Left ventricle myocardium superior (tissue), 1 donor: ENCODE measurements at places on chromosomes 13 and 19. TPM values are rescaled to one million over a fixed set of nuclear protein-coding genes. Genes with fewer than 3 reads are reported as not detected.
A peak's percentile ranks its signal among the peaks of the same experiment; 100 is the strongest.

GRCh38 chr19:10625003-10625761 is at the start of gene SLC44A2:
SLC44A2 (plus strand) TSS chr19:10625553; CDS start chr19:10625634, 81 bp downstream.
- peak; percentile 91 for DNase-seq

- no peak for DNase-seq
Observed at GRCh38 chr19:49687566-49688316, 1.7 kb upstream of the ADM5 start.

- no peak for DNase-seq
Observed at GRCh38 chr13:30376426-30377311, 45.6 kb upstream of the UBE2L5 start.

DNA sequence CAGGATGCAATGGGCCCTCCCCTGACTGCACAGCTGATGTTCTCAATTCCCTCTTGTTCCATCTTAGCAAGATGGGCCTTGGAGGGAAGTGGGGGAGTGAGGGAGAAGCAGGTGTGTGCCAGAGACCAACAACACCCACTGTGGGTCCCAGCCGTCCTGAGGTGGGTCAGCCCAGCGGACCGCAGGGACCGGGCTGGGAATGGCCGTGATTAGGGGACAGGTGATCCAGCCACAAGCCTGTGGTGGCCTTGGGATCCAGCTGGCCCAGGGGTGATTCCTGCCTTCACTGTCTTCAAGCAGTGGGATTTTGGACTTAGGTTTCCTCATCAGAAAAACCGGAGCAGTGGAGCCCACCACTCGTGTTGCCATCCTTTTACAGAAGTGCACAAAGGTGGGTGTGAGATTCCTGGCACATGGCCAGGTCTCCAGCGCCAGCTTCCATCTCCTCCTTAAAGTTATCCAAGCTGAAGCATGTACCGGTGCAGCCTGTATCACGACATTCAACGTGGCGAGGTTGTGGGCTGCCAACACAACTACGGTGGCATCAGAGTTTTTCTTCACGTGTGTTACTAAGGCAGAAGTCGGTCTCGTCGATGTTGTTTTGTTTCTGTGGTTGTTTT is 9.0 kb upstream of the ATP11A start:
- no peak for DNase-seq

DNA sequence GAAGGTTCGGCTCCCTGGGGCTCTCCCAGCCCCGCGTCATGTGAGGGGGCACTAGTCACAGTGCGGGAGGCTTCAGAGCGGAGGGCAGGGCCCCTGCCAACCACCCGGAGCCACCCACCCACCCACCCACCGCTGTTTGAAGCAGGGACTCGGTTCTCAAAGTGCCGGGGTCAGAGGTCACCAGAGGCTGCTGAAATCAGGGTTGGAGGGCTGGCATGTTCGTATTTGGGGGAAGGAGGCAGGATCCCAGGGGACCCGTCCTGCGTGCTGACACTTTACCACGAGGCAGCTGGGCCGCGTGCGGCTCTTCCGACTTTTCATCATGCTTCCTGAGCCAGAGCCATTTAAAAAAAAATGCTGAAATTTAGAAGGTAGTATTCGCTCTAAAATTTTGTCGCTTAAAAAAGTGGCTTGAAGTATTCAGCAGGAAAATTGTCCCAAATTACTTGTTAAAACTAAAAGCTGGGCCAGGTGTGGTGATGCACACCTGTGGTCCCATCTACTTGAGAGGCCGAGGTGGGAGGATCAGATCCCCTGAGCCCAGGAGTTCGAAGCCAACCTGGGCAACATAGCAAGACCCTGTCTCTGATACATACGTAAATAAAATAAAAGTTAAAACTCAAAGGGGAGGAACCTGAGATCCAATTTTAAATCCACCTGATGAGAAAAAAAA is 21.2 kb downstream of the ATP11A start:
- peak; percentile 68 for DNase-seq

GRCh38 chr13:42707048-42707447 is 74.3 kb upstream of the FAM216B start:
- no peak for DNase-seq

DNA sequence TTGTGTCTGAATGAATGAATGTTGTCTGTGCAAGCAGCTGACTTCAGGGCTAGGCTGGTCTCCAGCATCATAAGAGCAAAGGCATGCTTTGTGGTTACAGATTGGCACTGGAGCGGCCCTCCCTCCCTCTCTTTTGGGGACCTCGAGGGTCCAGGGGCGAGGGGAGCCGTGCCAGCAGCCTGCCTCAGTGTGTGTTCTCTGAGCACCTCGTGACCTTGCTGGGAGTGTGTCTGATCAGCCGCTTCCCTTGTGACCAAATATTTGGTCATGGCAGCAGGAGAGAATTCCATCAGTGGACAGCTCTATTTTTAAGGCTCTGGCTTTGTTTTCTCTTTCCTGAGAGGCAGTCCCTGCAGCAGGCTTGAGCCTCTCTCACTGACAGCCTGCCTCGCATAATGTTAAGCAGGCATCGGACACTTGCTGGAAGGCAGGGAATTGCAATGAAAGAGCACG is 329.7 kb downstream of the UQCRFS1 start:
- peak; percentile 71 for DNase-seq

Gene PLD3
- total RNA-seq: 161 TPM

DNA sequence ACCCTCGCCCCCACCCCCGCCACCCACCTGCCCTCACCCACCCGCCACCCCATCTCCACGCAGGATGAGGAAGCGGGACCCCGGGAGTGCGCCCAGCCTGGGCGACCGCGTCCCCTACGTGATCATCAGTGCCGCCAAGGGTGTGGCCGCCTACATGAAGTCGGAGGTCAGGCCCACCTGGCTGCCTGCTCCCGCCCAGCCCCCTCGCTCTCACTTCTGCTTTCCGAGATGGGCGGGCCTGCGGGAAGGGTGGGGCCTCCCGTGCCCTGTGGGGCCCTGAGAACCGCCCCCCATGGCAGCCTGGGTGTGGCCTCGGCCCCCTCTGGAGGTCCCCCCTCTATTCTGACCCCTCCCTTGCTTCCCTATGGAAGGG is 3.1 kb upstream of the SPIB start:
- DNase-seq: peak; percentile 47

DNA sequence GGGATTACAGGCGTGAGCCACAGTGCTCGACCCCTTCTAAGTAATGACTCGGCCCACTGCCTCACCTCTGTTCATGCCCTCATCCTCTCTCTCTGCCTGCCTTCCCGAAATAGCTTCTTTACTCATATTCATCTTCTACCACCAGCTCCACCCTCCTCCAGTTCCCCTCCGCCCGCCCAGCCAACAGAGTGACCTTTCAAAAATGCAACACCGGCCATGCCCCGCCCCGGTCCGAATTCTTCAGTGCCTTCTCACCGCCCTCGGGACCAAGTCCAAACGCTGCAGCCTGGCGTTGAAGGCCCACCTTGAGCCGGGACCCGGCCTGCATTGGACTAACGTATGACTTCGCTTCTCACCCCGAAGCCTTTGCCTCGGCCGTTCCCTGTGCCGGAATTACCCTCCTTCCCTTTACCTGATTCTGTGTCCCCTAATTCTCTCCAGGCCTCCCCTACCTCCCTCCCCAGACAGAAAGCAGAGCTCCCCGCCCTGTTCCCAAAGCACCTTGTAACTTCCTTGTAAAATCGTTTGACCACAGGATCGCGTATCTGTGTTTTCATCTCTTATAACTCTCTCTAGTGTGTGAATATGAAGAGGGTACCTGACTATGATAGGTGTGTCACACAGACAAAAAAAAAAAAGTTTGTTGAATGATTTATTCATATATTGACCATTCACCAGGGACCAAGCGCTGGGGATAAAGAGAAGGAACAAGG is 8.1 kb upstream of the MUC16 start:
- DNase-seq: peak; percentile 30

- DNase-seq: no peak
Observed at GRCh38 chr13:40432018-40432978, 234.1 kb downstream of the FOXO1 start.

- DNase-seq: peak; percentile 87
Observed at GRCh38 chr19:10352764-10353671, 13.6 kb upstream of the ICAM3 start.

Gene ATXN8OS
- total RNA-seq: not detected

DNA sequence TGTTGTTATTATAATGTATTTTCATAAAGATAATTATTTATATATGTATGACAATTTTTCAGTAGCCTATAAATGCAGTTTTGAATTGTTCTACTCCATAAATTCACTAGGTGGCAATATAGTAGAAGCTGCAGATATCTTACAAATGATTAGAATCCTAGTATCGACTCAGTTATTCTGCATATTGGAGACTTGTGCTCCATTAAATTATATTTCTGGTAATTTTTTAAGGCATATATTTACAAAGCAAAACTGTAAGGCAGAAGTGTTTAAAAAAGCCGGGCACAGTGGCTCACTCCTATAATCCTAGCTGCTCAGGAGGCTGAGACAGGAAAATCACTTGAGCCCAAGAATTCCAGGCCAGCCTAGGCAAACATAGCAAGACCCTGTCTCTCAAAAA is 58.7 kb downstream of the DPY19L3 start:
- DNase-seq: no peak

DNA sequence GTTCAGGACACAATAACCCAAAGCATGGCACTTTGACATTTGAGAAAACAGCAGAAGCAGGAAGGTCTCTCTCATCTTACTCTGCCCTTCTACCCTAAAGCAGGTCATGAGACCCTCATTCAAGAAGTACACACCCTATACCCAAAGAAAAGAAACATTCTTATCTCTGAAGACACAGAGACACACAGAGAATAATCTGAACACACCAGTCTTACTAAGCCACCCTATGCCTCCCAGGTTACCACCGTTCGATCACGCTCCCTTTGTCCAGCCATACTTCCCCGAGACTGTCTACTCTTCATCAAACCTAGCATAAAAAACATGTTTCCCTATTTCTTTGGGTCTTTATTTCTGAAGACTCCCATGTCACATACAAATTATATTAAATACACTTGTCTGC is 66.5 kb upstream of the ANKRD10 start:
- DNase-seq: no peak

Gene ZNF433
- 3.1 TPM for total RNA-seq

Gene IZUMO2
- not detected for total RNA-seq

GRCh38 chr19:16117594-16118033 is 5.9 kb downstream of the RAB8A start:
- DNase-seq: no peak

- DNase-seq: peak; percentile 6
Observed at GRCh38 chr19:2653710-2654707, 48.5 kb downstream of the GNG7 start.

DNA sequence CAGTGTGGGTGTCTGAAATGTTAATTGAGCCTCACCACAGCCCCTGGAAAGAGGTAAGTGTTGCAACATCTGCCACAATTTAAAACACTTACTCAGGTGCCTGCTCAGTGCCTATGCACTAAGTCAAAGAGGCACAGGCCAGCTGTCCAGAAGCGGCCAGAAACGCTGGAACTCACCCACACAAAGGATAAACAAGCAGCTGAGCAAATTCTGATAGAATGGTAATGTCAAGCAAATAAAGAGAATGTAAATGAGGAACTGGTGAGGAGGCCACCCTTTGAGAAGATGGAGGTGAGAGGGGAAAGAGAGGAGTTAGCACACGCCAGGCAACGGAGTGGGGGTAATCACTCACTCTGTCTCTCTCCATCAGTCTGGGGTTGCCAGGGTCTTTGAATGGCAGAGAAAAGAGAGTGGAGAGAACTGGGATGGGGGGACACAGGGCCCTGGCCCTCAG is 67.7 kb upstream of the SERP2 start:
- no peak for DNase-seq

DNA sequence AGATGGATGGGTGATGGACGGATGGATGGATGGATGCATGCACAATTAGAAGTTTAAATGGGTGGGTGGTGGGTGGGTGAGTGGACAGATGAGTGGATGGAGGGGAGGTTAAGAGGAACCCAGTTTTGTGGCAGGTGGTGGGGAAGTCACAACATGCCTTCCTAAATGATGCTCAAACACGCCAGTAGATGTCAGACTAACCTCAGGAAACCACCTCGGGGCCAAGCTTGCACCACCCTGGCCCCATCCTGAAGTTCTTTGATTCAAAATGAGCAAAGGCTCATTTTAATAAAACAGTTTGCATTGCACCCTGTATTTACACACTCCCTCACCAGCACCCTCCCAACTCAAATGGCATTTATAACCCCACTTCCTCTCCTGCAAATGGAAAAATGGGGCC is 91.4 kb upstream of the CACNA1A start:
- no peak for DNase-seq

DNA sequence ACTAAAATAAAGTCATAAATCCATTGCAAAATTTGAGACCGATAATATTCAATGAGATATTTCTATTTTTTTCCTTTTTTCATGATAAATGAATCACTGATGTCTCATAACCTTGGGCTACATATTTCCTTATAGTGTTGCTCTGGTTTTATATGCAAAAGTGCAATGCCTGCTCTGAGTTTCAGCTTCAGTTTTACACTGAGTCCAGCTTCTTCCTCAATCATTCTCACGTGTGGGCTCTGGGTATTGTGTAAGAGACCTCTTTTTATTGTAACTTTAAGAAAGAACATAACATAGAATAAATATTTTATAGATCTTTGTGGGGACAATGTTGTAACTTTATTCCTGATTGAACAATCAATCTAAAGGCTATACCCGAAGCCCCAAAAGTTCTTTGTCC is 280.2 kb upstream of the EDNRB start:
- DNase-seq: no peak

DNA sequence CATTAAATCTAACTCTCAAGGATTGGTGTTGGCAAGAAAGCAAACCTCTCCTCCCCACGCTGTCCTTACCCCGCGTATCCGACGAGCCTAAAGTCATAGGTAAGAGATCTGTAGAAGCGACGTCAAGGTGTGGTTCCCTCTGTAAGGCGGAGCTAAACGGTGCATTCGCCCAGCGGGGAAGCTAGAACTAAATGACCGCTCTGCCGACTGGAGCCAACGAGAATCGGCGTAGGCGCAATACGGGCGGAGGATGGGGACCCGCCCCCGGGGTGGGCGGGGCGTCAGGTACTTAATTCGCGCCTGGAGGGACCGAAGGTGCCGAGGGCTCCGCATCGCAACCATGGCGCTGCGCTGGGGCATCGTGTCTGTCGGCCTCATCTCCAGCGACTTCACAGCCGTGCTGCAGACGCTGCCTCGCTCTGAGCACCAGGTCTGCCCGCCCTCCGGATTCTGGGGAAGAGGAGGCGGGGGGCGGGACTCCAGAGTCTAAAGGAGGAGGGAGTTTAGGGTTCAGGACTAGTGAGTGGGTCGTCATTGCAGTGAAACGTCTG is at the start of gene DHDH:
DHDH (plus strand) TSS at position 318 of the 551 bp plus-strand sequence; CDS start at position 341, 23 bp downstream.
- DNase-seq: peak; percentile 78

- DNase-seq: no peak
Observed at GRCh38 chr13:72849571-72849970, 67.6 kb downstream of the PIBF1 start.

Gene ZNF554
- total RNA-seq: 4.7 TPM

DNA sequence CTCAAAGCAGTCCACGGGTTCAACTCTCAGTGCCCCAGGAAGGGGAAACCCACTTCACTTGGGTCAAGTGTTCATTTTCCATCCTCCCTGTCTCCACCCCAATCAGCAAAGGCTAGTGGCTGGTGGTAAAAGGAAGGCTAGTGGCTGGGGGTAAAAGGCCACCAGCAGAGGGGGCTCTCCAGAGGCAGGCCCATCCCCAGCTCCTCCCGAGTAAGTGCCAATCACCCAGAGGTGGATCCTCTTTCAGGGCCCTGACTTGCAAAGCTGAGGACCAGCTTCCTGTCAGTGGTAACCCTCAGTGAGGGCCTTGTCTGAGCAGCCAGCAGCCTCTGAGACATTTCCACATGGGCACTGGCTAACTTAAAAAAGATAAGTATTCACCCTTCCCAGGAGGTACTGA is 22.0 kb upstream of the TPT1 start:
- no peak for DNase-seq

Gene PDX1
- not detected for total RNA-seq

Gene CCL25
- total RNA-seq: not detected
